ENCODE measurements at places on chromosomes 5 and 9.

GRCh38 chr5:81782811-81783210 lies 31.9 kb upstream of the SSBP2 start:
- no peak for DNase-seq

DNA sequence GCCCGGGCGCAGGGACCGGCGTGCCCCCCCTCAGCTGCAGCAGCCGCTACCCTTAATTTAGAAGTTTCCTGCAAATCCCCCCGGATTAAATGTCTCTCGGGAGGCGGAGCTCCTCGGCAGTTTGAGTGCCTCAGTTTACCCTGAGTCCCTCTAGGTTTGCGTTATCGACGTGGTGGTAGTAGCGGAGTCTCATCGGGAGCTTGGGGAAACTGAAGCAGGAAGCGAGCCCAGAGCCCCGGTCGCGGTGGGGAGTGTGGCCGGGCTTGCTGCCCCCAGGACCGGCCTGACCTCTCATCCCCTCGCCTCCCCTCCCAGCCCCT lies 529 bp upstream of the TPM2 start:
- DNase-seq, result no peak

DNA sequence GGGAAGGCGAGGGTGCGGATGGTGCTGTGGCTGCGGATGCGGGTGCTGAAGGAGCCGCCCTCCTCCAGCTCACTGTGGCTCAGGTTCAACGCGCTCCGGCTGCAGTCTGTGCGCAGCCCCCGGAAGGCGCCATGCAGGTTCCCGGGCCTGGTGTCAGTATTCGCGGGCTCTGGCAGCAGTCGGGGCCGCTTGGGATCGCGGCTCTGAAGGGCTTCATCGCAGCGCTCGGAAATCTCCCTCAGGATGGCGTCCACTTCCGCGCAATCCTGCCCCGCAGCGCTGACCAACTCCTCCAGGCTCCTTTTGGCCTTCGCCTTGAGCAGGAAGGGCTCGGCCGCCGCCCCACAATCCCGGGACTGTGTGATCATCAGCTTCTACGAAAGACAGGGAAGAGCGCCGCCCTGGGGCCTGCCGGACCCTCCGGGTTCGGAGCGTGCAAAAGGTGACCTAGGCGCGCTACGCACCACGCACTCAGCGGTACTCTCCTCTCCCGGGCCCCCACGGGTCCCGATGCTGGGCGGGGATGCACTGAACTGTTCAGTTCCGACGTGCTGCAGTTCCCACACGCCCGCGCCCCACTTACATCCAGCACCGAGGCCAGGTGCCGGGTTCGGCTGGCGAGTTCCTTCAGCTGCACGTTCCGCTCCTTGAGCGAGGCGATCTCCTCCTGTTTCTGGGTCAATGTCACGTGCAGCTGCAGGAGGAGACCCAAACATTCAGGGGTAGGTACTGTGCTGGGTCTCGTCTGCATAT lies 6.5 kb downstream of the MCIDAS start:
- DNase-seq, result no peak

- DNase-seq, result no peak
Observed at GRCh38 chr9:36039121-36039520, 2.4 kb downstream of the RECK start.

GRCh38 chr9:120692901-120693699 lies 21.2 kb downstream of the MEGF9 start:
- no peak for DNase-seq

GRCh38 chr5:172407822-172408221 lies 46.5 kb downstream of the SH3PXD2B start:
- DNase-seq, result no peak

GRCh38 chr5:89769975-89770374 lies 639.6 kb downstream of the CETN3 start:
- no peak for DNase-seq

Measured in left hindlimb (tissue), 1 donor.